ENCODE measurements at places on chromosomes 13 and 19.

DNA sequence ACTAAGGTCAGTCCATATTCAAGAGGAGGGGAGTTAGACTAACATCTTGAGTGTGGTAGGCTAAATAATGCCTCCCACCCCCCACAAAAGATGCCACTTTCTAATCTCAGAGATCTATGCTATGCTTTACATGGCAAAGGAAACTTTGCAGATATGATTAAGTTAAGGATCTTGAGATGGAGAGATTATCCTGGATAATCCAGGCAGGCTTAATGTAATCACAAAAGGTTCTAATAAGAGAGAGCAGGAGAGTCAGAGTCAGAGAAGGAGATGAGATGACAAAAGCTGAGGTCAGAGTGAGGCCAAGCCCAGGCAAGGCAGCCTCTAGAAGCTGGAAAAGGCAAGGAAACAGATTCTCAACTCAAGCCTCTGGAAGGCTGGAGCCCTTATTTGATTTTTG is 1011.6 kb downstream of the PCDH9 start:
- DNase-seq, result no peak

- DNase-seq, result peak; percentile 64
These were observed 6.0 kb downstream of the AKT2 start for GRCh38 chr19:40279120-40279551.

DNA sequence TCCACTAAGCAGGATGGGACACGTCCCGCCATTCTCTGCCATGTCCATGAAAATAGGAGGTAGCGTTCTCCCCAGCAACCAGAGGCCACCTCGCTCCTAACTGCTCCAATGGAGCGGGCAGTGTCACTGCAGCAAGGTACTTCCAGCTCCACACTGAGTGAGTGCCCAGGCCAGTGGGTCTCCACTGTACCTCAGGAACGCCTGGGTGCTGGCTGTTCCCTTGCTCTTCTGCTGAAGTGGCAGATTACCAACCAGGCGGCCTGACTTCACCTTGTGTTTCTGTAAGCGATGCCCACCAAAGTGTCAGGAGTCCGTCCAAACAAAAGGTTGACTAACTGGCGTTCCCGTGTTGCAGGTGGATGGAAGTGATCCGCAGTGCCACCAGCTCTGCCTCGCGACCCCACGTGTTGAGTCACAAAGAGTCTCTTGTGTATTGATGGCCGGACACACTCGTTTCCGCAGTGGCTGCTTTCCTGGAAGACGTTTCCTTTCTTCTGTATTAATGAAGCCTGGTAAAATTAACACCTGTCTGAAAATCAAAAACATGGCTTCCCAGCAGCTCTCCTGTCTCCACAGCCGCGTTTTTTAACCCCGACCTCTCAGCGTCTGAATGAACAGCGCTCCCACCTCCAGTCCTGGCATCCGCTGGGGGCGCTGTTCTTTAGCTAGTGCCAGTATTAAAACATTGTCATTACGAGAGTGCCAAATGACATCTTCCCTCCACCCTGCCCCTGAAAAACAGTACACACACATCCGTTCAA is 128.8 kb downstream of the STK24 start:
- peak; percentile 48 for DNase-seq

DNA sequence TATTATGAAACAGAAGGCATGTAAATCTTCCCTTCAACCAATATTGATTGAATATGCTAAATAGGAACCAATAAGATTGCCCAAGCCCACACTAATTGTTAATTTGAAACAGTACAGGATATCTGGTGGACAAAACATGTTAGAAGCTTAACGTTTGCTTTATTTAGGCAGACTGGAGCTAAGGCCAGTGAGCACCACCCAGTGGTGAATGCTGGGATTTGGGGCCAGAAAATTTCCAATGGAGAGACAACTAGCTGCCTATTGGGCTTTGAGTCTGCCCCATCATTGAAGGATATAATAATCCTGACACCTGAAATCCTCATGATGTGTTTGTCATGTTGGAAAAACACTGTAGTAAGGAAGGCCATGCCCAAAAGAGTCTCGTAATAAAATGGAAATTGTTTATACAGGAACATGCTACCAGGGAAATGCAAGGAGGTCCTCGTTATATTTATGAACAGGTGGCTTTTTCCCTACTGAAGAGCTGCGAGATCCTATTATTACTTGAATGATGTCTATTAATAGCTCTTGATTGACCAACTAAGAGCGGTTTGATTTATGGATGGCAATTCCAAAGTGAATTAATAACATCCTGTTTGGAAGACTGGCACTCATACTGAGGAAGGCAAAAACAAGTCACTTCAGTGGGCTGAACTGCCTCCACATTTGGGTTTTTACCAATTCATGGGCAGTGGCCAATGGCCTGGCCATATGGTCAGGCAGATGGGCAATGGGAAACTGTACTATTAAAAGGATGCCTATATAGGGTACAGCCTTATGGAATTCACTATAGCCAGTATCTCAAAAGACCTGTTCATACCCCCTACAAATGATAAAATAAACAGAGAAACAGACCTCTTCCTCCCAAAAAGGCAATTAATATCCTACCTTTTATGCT is 8.7 kb downstream of the SIGLECL1 start:
- DNase-seq, result peak; percentile 57

DNA sequence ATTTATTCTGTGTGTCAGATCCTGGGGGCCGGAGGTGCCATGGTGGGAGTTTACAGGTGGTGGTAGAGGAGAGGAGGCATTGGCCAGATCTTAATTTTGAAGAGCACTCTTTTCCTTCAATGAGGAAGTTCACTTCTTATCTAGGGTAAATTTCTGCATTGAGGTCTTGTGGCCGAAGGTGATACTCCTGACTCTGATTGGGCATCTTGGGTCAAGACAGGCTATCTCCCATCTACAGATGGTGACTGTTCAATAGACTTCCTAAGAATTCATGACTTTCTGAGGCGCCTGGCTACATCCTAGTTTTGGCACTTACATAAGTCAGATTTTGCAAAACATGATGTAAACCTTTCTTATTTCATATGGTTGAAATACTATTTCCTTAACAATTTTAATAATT is 135.2 kb downstream of the SUCLA2 start:
- DNase-seq, result no peak

- DNase-seq, result no peak
These were observed 12.6 kb downstream of the LRRC4B start for GRCh38 chr19:50555450-50556281.

DNA sequence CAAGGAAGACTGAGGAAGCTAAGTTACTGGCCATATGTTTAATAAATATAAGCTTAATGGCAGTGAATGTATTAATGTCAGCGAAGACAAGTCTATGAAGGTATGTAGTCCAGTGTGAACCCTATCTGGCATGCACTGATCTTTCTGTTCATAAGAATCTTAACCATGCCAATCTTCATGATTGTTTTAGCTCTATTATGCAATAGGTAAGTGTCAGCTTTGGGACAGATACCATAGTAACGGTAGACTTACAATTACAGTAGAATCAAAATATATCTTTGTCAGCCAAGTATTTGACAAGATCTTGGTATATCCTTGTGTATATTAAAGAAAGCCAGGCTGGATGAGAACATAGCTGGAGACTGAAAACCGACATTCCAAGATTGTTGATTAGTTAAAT is 428.5 kb downstream of the SPRY2 start:
- DNase-seq, result no peak

DNA sequence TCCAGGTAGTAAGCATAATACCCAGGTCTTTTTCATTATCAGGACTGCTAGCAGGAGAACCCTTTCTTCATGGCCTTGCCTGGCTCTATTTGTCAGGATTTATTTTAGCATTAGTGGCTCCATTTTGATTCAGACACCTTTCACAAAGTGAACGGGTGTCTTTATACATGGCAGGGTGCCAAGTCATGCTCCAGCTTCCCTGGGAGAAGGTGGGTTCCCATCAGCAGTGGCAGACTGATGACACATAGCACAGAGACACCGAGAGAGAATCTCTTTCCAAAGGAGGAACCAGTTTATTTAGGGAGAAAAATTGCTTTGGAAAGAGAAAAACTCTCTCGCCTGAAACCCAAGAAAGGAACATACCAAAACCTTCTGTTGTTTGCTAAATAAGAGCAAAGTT is 135.3 kb upstream of the TMTC4 start:
- no peak for DNase-seq

- no peak for DNase-seq
These were observed at the start of gene PMIS2 for GRCh38 chr19:35585848-35586247. PMIS2 (plus strand) TSS chr19:35586173; CDS start chr19:35586260, 87 bp downstream.

DNA sequence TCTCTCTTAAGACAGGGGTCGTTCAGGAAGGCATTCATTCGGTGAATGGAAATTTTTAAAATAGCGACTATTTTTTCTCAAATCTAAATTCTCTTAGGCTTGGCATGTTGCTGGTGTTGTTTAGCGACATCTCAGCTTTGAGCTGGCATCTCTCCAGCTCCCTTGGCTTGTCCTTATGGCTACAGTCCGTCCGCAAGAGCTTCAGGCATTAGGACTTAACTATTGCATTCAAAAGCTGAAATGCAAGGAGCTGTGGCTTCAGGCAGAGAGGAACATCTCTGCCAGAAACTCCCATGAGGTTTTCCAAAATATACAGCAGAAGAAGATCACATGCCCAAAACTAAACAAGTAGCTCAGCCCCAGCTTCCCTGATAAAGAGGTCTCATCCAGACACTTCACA is 578.5 kb downstream of the EFNB2 start:
- DNase-seq, result no peak

DNA sequence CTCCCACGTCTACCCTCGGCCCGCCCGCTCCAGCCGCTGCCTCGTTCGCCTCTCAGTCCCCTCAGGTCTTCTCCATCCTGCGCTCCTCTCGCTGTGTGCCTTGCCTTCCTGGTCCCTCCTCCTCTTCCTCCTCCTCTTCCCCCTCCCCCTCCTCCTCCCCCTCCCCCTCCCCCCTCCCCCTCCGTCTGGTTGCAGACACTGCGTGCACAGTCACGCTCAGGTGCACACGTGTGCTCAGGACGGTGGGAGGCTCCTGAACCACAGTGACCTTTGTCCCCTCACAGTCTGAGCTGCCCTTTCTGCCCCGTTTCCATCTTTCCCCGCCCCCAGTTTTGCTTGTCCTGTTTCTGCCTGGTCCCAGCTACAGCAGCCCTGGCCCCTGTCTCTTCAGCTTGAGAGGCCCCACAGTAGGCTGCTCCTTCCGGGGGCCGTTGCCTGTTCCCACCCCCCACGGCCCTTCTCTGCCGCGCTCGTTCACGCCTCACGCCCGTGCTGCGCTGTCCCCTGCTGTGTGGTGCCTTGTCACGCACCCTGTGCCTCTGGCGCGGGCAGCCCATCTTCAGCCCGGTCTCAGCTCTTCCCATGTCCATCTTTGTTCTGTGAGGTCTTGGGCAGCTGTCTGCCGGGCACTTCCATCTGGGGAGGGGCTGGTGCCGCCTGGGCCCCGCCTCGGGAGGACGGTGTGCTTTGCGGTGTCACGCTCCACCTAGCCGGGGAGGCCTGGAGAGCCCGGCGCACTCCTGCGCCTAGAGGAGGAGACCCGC is 13.8 kb upstream of the RPS15 start:
- DNase-seq, result peak; percentile 77

DNA sequence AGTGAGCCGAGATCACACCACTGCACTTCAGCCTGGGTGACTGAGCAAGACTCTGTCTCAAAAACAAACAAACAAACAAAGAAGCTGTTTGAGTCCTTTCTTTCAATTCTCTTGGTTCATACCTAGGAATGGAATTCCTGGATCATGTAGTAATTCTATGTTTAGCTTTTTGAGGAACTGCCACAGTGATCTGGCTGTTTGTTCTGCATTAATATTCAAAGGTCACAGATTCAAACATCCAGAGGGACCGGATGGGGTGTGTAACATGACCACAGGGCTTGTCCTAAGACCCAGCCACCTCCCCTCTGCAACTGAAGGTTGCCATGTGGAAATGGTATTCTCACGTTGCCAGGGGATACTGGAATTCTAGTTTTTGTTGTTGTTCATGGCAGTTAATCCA is 10.2 kb downstream of the COLGALT1 start:
- no peak for DNase-seq

- DNase-seq, result no peak
These were observed 64.8 kb upstream of the F7 start for GRCh38 chr13:113040597-113041292.

DNA sequence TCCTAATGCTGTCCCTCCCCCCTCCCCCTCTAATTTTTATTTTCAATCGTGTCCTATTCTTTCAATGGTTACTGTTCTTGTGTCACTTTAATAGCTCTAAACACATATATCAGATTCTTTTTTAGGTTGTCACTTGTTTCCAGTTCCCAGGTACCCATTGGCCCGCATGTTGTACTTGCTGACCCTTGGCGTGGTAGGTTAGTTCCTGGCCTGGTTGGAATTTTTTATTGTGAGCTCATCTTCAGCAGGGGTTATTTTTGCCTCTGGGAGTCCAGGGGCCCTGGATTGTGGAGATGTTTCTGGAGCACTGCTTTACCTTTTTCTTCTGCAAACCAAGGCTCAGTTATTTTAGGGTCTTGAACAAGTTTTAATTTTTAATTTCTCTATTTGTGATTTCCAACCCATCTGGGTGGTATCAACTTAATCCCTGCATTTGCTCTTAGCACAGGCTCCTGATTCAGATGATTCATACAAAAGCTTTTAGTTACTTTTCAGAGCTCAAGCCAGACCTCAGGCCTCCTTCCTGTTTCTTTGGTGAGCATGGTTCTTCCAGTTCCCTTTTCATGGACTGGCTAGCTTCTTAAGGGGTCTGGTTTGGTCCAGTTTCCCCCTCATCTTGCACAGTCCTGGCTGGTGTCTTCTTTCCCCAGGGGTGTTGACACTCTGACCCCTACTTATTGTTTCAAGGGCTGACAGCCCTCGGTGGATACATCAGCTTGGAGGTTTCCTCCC is 220.5 kb downstream of the TM9SF2 start:
- DNase-seq, result no peak

GRCh38 chr13:76667551-76667950 is 218.7 kb downstream of the KCTD12 start:
- DNase-seq, result peak; percentile 27

- DNase-seq, result no peak
These were observed 205.5 kb downstream of the NDFIP2 start for GRCh38 chr13:79686441-79686840.

DNA sequence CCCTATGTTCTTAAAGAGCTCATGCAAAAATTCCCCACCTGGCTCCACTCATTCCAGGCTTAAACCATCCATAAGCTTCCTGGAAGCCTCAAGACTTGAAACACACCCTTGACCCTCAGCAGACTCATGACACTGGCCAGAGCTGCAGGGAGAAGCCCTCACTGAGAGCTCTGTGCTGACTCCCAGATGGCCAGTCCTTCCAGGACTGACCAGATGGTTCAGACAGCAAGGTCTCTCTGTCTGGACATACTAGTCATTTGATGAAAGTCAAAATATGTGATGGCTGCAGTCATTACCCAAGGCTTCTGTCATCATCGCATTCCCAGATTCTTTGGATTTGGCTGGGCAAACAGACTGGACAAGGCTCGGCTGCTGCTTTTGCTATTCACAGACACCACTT is 397.4 kb downstream of the FOXO1 start:
- DNase-seq, result no peak

GRCh38 chr13:110702591-110703526 is 3.1 kb downstream of the CARS2 start:
- DNase-seq, result no peak

DNA sequence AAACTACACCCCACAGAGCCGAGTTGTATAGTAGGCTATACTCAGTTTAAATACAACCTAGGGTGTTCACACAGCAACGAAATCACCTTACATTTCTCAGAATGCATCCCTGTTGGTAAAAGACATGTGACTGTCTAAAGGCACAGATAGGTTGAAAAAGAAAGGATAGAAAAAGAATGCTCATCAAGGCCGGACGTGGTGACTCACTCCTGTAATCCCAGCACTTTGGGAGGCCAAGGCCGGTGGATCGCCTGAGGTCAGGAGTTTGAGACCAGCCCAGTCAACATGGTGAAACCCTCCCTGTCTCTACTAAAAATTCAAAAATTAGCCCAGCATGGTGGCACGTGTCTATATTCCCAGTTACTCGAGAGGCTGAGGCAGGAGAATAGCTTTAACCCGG is 3.8 kb upstream of the IL17D start:
- no peak for DNase-seq

GRCh38 chr13:56718791-56719190 is 421.9 kb upstream of the PRR20A start:
- no peak for DNase-seq
